ENCODE measurements at places on chromosomes 11 and 22.
A peak's percentile ranks its signal among the peaks of the same experiment; 100 is the strongest.

GRCh38 chr11:87083029-87083428 lies 45.3 kb downstream of the TMEM135 start:
- peak; percentile 20 for DNase-seq

DNA sequence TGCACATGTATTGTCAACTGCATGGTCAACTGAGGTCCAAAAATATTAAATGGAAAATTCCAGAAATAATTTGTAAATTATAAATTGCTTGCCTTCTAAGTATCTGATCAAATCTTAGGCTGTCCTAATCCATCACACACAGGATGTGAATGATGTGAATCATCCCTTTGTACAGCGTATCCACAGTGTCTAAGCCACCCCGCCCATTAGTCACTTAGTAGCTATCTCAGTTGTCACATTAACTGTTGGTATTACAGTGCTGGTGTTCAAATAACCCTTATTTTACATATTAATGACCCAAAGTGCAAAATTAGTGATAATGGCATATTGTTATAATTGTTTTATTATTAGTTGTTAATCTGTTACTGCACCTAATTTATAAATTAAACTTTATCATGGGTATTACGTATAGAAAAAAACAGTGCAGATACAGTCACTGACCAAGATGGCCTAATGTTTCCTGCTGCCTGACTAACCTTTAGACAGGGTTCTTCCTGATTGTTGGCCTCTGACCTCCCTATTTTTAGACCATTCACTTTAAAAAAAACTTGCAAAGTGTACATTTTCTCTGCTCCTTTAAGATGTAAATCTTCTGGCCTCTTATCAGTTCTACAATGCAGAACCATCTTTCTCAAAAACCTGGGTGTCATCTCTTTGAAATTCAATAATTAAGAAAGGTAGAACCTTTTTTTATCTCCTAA lies 2.9 kb upstream of the SVIP start:
- no peak for DNase-seq

DNA sequence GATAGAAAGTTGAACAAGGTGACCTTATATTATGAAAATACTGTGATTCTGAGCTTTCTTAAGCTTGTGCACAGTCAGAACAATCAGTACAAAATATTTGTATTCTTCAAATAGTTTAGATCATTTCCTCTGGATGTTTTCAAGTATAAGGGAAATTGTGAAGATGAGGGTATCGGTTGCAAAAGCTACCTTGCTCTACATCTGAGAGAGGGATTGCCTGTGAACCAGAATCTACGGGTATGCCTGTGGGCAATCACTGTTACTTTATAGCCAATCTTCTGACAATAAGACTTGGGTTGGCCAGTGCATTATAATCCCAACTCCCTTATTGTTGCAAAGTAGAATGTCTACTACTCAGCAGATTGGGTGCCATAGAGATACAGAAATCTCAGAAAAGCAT lies 90.5 kb downstream of the NTM start:
- DNase-seq, result no peak

- no peak for DNase-seq
Observed at GRCh38 chr11:123822599-123822998, 16.4 kb upstream of the OR6M1 start.

DNA sequence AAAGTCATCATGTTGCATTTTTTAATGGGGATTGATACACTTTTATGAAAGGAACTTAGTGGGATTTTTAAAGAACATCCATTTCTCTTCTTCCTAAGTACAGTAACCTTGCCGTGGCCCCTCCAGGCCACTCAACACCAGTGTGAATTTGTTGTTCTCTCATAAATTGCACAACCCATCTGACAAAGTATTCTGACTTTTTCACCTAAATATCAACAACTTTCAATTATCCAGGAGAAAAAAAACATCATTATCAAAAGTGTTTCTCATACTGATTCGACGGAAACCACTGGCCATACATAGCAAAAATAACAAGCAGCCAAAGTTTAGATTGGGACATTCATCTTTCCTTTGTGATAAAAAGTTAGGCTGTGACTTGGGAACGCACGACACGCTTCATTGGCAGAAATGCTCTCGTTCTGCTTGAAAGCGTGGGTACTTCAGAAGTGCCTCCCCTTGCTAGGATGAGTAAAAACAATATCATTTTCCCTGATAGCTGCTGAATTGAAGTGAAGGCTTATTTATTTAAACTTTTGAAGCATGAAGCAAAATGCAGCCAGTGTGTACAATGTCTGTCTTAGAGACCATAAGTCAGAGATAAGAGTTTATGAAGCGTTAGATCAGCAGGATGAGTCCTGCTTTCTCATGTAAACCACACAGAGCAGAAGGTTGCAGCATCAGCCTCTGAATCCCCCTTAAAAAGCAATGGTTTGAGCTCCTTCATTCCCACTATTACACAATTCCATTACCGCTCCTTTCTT lies 20.6 kb upstream of the EIF3M start:
- peak; percentile 45 for DNase-seq

DNA sequence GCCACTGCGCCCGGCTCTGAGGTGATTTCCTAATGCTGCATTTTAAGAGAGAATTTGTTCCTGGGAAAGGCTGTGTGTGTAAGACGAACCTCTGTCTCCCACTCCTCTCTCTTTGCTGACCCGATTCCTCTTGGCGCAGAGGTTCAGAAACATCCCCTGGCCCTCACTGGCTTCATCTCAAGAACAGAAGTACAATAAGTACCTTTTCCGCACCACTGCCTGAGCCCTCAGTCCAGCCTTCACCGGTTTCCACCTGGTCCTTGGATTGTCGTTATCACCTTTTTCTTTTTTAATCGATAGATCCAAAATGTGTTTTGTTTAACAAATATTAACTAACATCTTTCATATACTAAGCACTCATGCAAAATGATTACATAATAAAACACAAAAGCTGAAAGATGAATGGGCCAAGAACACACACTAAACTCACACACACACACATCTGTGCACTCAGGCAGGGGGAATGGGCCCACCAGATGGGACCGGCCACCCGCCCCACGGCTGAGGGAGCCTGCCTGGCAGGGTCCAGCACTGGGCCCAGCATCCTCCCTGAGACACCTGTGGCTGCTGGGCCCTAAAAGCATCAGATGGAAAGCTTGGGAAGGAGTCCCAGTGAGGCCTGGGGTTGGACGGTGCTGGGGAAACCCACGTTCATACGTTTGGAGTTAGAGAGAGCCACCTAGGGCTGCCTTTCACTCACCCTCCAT lies 50.4 kb upstream of the A4GALT start:
- DNase-seq, result no peak

DNA sequence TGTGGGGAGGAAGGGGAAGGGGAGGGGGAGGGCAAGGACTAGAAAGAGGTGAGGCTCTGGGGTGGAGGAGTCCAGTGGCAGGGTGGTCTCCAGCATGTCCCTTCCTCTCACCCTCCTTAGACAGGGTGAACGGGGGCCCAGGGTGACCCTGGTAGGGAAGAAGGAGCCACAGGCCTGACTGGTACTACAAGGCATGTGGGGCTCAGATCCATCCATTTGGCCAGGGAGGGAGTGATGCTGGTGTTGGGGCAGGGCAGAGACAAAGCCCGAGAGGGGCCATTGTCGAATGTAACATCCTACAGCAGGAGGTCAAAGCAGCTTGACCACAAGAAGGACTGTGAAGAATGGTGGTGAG lies 69.0 kb upstream of the SHISAL1 start:
- no peak for DNase-seq

GRCh38 chr11:47843361-47844055 lies 4.6 kb downstream of the NUP160 start:
- DNase-seq, result no peak

GRCh38 chr11:104146421-104146820 lies 17.5 kb downstream of the PDGFD start:
- DNase-seq, result peak; percentile 37

All from eye (tissue), 1 donor.